ENCODE measurements at places on chromosomes 13 and 19. TPM values are rescaled to one million over a fixed set of nuclear protein-coding genes. Genes with fewer than 3 reads are reported as not detected.

GRCh38 chr13:74886502-74886901 is 595.5 kb downstream of the TBC1D4 start:
- DNase-seq, result no peak

- peak; percentile 94 for DNase-seq
Measured at GRCh38 chr19:47274071-47274890, at the start of gene INAFM1. Gene INAFM1, plus strand, starts transcription at chr19:47274885. Its CDS starts 35 bp downstream, at chr19:47274920.

- DNase-seq, result no peak
Measured at GRCh38 chr19:57302020-57302465, 18.2 kb upstream of the ZNF543 start.

The PINLYP gene
- 17.7 TPM for polyA plus RNA-seq

The SIGLECL1 gene
- not detected for polyA plus RNA-seq

The CUL4A gene
- 87.4 TPM for polyA plus RNA-seq

The ITPKC gene
- 15.4 TPM for polyA plus RNA-seq

The SHD gene
- 3.0 TPM for polyA plus RNA-seq

Data from renal cortex interstitium (tissue), 15 donors.